ENCODE measurements at places on chromosomes 5 and 9.

GRCh38 chr5:35212122-35212982 lies 17.9 kb downstream of the PRLR start:
- DNase-seq: no peak

GRCh38 chr5:142825378-142826089 lies 55.4 kb downstream of the ARHGAP26 start:
- DNase-seq: no peak

DNA sequence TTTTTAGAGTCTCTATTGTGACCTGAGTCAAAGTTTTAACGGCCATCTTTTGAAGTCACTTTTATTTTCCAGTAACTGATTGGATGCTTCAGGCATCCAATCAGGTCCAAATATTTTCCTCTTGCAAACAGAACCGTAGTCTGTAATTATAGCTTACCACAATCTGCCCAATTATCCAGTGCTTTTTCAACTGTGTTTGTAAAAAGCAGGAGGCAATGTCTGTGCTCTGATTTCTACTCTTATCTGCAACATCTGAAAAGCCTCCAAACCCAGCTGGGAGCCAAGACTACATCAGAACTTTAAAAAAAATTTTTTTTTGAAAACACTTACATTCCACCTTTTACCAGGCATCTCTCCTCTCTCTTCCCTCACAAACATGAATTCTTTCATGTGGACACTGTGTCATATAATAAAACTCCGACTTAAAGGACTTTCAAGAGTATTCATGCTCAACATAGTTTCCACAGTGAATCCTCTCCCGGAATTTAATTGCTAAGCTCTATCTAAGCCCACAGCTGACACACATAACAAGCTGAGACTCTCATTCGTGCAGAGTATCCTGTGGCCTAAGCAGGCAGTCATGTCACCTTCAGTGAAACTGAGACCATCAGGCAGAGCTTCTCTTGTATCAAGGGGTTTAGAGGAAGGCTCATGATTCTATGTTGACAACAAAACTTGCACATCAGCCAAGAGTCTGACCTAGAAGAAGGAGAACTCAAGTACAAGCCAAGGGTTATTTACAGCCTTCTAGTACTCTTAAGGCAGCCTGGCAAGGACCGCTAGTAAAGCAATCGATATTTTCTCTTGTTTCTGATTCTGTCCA lies 272.7 kb downstream of the TLE1 start:
- DNase-seq: no peak

- no peak for DNase-seq
These were observed 212.5 kb downstream of the GADD45G start for GRCh38 chr9:89817151-89817950.

GRCh38 chr9:120922404-120923195 lies 4.0 kb downstream of the TRAF1 start:
- DNase-seq: no peak

- no peak for DNase-seq
These were observed 311.2 kb downstream of the TRIM32 start for GRCh38 chr9:116998305-116998704.

DNA sequence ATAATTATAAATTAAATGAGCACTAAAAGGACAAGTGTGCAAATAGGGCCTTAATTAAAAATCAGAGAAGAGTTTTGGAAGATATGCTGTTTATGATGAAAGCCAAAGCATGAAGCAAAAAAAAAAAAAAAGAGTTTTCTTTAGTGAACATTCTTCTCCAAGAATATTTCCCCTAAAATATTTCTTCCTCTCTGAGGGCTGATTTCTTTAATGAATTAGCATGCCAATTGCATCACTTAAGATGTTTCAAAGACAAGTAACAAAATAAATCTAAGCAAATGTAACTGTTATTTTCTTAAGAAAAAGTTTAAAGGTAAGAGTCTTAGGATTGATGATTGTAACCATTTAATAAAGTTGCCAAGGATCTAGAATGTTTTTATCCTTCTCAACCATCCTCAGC lies 81.6 kb upstream of the MPDZ start:
- no peak for DNase-seq

GRCh38 chr5:67814569-67815311 lies 400.8 kb upstream of the PIK3R1 start:
- DNase-seq: no peak

DNA sequence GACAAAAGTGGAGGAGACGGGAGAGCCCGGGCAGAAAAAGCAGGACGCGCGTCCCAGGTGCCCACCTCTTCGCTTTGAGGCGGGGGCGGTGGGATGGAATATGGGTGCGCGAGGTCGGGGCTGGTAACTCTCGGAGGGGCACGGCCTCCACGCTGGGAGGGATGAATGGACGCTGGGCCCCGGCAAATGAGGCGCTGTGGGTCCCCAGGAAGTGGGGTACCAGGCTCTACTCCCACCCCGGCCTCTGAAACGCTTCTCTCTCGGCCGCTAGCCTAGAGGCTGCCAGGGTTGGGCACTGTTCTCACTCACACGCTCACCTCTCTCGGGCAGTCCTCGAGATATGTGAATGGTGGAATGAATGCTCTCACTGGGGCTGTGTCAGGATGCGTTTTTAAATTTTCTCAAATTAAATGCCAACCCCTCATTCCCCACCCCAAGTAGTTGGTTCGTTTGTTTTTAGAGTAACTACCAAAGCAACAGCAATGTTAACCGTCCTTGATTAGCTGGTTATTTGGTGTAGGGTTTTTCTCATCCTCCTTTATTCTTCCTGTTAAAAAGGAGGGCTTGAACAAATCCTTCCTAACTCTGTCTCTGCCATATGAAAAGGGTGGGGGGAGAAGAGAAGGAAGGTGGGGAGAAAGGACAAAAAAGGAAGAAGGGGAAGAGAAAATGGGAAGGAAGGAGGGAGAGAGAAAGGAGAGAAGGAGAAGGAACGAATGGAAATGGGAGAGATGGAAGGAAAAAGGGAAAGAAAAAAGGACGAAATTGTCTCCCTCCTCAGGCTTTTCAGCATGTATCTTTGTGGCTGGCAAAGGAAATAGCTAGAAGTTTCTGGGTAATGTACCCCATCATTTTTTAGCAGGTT lies 1.3 kb upstream of the EBF1 start:
- no peak for DNase-seq

DNA sequence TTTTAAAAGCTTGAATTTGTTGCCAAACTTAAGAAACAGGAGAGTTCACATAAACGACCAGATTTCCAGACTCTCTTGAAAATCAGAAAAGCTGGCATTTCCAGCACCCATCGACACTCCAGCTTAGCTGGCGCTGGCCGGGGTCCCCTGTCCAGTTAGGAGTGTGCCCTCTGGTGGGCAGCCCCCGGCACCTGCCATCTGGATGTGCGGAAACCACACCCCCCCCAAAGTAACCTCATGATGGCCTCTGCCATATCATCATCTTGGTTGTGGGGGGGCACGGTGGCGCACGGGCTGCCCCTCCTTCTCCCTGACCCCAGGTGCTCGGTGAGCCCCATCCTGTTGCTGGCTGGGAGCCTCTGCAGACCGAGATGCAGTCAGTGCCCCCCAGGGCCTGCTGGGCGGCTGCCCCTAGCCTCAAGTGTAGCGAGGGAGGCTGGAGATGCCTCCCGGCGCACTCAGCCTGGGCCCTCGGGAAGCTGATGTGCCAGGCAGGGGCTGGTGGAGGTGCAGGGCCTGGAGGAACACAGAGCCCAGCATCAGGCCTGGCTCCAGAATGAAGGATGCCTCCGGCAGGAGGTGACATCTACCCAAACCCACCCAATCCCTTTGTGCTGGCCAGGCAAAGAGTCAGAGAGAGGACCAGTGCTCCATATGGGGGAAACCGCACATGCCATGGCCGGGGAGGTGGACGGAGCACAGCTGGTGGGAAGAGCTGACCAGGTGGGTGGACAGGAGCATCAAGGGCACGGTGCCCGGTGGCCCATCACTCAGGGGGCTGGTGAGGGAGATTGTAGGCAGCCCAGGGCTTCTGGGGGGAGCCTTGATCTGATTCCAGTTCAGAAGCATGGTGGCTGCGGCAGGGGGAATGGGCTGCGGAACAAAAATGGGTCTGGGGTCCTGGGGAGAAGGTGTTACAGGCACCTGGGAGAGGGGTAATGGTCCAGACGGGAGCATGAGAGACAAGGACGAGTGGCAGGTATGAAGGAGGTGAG lies 70.6 kb downstream of the ADAMTS2 start:
- DNase-seq: no peak

DNA sequence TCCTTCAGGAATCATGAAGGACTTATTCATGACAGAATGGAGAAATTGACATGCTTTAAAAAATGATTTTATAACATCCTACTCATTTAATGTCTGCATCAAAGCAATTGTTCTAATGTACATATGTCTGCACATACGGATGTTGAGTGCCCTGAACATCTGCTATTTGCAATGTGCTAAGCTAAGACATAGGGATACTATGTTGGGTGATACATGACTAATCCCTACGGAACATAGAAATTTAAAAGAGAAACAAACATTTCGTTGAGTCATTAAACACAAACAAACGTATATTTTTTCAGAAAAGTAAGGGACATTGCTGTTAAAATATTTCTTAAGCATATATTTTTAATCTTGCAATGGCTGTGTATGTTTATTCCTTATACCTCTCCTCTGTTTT lies 686.5 kb upstream of the ADAMTS16 start:
- DNase-seq: no peak

DNA sequence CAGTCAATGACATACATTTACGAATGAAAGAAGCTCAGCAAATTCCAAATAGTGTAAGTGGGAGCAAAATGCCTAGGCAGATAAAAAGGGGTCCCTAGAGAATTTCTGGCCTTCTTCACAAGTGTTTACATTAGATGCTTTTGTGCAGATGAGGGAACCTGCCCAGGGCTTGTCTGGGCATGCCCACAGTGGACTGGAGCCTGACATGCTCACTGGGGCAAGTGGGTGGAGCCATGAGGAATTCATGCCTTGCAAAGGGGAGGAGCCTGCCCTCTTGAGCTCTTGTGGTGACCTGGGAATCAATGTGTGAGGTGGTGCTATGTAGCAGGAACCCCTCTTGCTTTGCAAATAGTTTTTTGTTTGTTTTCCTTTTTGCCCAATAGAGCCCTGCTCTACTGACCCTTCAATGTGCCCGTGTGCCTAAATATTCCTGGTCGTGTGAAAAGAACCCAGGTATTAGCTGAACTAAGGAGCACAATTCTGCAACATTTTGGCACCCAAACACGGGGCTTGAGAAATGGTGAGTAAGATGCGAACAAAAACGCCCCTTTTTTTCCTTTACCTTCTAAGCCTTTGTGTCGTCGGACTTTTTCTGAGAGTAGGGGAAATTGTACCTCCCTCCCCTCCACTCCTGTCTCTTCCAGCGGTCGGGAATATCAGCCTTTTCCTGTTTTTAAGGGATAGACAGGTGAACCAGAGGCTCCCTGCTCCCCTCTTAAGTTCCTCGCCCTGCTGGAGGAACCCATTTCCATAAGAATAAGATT lies 433.8 kb upstream of the CDH9 start:
- no peak for DNase-seq

DNA sequence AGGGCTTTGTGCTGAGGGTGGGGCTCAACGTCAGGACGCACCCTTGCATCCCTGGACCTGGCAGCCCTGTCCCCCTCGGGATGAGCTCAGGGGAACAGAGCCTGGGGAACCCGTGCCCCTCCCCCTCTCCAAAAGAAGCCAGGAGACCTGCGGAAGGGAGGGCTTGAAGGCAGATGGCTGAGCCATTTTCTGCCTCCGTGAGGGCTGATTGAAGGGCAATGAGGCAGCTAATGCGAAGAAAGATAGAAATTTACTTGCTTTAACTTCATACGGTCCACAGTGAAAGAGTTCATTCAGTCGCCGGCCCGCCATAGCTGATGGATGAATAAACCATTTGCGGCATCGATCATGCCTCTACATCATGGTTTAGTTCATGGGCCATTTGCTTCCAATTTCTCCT lies 28.8 kb downstream of the ASS1 start:
- DNase-seq: no peak

- no peak for DNase-seq
These were observed 6.1 kb upstream of the AJM1 start for GRCh38 chr9:136835932-136836904.

- DNase-seq: no peak
These were observed 38.7 kb downstream of the PTPN3 start for GRCh38 chr9:109459423-109459822.

- DNase-seq: no peak
These were observed 276.7 kb upstream of the ADRA1B start for GRCh38 chr5:159639590-159639989.

GRCh38 chr5:179316982-179317381 lies 28.3 kb downstream of the ADAMTS2 start:
- DNase-seq: no peak

GRCh38 chr5:108556441-108557145 lies 174.7 kb upstream of the FBXL17 start:
- DNase-seq: no peak

GRCh38 chr9:10052181-10052580 lies 560.6 kb downstream of the PTPRD start:
- no peak for DNase-seq

GRCh38 chr9:89874351-89875321 lies 269.8 kb downstream of the GADD45G start:
- DNase-seq: no peak

DNA sequence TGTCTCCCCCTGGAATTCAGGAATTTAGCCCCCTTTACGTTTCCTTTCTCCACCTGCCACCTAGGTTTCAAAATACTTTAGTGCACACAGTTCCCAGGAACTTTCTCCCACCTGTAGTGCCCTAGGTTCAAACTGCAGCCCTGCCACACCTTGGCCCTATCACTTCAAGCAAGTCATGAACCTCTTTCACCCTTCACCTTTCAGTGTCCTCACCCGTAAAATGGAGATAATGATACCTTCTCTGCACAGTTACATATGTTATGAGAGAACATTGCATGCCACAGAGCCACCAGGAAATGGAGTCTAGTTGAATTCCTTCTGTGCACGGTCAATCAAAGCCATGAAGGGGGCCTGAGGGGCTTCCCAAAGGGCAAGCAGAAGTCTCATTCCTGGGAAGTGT lies 9.8 kb upstream of the EEIG1 start:
- DNase-seq: no peak

GRCh38 chr5:33984671-33985124 lies at the start of gene SLC45A2:
Gene SLC45A2, minus strand, starts transcription at chr5:33984693. Its CDS starts 110 bp downstream, at chr5:33984583.
- no peak for DNase-seq

DNA sequence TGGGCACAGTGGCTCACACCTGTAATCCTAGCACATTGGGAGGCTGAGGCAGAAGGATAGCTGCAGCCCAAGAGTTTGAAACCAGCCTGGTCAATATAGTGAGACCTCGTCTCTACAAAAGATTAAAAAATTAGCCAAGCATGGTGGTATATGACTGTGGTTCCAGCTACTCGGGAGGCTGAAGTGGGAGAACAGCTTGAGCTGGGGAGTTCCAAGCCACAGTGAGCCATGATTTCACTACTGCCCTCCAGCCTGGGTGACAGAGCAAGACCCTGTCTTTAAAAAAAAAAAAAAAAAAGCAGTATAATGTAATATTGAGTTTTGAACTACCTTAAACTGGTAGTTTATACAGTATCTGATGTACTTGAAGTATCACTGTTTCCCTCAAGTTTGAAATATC lies 358.4 kb downstream of the EBF1 start:
- no peak for DNase-seq

GRCh38 chr9:5846501-5846921 lies 13.6 kb upstream of the ERMP1 start:
- no peak for DNase-seq

DNA sequence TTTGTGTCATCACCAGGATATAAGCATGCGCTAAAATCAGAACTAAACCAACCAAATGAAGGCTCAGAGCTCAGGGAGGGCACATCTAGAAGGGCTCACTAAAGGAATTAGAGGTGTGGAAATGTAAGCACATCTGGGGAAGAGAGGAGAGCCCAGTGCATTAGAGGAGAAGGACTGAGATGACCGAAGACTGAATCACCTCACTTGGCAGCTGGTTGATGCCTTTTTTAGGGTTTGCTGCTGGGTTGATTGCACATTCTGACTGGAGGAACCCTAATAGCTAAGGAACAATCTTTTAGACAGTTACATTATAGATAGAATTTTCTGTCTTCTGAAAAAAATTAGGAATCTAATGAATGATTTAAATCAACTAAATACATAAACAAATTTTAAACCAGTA lies 8.2 kb upstream of the IFNA21 start:
- DNase-seq: no peak

Measured in activated CD8-positive, alpha-beta memory T cell treated with anti-CD3 and anti-CD28 coated beads, Interleukin-2, amount 50 U/mL, for 4 hours (primary cell).